ENCODE measurements at places on chromosomes 2 and 18.

DNA sequence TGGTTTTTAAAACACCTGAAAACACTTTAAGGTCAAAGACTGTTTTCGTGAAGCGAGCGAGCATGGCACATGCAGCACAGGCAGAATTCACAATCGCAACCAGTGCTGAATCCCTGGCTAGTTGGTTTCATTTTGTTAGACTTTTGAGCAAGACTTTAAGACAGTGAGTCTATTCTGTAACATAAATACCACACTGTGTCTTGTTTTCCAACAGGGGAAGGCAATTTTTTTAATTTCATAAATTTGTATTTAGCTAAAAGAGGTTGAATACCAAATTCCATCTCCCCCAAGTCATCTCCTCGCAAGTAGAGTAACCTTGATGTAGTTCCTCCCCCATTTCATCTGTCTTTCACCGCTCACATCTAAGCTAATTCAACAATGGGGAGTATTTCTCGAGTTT, 1.4 kb downstream of the CERKL start:
- DNase-seq = no peak

DNA sequence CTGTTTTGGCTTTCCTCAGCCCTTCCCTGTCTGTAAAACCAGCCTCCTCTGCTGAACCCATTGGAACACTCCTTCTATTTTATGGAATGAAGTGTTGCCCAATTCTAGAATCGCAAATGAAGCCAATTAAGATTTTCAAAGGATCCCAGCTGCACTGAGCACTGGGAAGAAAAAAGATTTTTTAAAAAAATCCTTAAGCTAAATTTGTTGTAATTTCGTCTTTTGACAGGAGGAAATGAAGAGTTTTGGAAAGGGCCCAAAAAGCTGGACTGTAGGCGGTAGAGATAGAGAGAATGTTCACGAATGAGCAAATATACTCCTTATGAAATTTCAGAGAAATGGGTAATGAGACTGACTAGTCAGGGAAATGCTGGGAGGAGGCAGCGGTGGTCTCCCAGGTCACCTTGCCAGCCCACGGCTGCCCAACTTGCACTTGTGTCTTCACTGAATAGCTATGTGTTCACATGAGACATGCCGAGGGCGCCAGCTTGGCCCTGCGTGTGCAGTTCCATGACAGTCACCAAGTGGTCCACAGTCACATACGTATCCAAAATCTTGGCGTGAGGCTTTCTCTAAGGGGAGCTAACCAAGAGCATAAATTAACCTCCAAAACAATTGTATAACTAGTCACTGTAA, 69.9 kb downstream of the SGPP2 start:
- no peak for DNase-seq

DNA sequence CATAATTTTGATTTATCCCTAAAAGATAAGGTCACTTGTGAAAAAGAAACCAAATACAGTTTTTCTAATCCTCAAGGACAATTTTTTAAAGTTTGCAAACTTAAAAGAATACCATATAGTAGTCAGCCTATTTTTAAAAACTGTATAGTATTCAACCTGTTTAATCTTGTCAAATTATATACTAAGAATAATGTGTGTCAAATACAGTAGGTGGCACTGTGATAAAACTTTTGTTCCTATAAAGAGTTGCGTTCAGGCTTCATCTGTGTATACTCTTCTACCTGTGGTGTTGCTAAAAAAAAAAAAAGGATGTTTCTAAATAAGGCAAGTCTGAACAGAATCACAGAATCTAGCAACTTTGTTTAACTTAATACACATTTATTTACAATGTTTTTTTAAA, 68.6 kb downstream of the CCDC138 start:
- no peak for DNase-seq

DNA sequence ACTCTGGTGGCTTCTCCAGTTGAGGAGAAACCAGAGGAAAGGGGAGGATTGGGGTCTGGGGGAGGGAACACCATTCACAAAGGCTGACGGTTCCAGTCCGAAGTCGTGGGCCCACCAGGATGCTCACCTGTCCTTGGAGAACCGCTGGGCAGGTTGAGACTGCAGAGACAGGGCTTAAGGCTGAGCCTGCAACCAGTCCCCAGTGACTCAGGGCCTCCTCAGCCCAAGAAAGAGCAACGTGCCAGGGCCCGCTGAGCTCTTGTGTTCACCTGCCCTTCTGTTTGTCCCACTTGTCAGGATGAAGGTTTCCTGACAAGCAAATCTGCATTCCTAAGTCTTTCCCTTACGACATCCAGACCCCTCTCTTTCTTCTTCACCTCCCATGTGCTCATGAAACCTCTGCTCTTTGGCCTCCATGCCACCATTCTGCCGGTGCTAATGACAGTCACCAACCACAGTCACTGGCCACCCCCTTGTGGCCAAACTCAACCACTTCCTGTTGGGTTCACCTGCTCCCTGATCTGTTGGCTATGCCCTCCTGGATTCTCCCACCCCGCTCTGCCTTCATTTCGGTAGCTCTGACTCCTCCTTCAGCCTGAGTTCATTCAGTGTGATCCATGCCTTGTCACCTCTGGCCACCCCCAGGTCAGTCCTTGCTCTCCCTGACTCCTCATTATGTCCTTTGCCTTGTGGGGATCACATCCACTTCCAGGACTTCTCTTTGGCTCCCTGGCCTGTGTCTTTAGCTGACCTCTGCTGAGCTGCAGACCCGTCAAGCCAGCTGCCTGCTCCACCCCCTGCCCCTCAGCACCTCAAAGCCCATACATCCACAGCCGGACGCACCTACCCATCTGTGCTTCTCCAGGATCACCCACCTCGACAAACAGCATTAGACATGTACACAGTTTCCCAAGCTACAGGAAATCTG, 17.6 kb downstream of the EMX1 start:
- DNase-seq = no peak

DNA sequence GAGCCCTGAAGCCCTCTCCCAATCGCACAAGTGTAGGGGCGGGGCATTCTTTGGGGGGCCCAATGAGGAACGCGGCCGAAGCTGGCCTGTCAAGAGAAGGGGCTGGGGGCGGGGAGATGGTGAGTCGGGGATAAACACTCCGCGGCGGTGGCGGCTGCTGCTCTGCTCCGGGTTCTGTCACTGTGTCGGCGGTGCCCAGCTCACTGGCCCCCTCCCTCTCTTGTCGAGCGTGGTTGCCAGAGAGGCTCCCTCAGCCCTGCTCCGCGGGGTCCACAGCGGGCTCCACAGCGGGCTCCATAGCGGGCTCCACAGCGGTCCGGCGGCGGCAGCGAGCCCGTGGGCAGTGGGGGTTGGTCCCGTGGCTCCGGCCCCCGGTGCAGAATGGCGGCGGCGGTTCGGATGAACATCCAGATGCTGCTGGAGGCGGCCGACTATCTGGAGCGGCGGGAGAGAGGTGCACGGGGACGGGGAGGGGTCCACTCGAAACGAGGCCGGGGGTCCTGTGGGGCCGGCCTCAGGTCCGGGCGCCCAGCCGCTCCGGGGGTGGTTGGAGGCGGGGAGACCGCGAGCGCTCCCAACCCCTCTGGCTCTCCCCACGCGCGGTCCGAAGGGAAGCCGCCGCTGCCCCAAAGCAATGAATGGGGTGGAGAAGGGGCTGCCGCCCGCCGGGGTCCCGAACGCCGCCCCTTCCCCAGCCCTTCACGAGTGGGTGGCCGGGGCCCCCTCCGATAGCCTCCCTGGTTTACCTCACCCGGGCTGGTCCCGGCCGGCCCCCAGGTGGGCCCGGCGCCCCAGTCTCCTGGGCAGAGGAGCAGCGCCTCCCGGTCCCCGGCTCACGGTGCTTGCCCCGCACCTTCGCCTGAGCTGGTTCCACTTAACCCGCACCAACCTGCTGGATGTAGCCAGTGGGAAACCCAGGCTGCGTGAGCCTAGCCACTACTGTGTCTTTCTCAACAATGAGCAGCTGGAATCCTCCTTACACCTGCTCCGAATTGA, at the start of gene MXD1:
TSS of gene MXD1 (plus strand) at position 160 of the 996 bp plus-strand sequence. CDS start at position 382, 222 bp downstream.
- peak; percentile 36 for DNase-seq

DNA sequence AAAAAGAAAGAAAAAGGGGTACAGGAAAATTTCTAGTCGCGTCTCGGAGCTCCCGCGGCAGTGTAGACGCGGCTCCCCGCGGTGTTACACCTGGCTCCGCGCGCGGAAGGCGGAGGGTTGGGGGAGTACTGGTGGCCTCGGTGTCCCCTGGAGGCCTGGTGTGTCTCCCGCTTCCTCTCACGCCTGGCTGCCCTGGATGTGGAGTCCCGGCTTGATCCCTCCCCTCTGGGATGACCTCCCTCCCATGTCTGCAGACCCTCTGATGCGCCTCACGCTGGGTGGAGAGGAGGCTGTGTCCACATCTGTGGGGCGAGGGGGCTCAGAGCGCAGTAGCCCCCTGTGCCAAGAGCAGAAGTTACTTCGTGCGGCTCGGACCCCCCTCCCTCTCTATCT, 1.2 kb downstream of the KIF5C start:
- no peak for DNase-seq
